ENCODE measurements at places on chromosomes 5 and 9.

DNA sequence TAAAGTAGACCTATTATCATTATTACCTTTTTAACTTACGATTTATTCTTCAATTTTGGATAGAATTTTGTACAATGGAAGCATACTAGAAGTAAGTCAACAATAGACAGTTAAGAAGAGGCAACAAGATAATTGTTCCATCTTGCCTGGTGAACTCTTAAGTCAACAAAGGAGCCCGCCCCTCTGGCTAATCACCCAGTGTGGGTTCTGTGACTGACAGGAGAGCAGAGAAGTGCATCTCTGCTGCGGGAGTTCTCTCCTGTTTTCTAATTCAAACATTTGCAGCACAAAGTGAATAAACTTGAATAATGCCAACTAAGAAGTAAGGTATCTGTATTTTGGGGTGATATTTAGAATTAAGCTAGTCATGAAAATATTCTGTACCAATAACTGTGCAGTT is 6.7 kb upstream of the ISL1 start:
- no peak for DNase-seq

DNA sequence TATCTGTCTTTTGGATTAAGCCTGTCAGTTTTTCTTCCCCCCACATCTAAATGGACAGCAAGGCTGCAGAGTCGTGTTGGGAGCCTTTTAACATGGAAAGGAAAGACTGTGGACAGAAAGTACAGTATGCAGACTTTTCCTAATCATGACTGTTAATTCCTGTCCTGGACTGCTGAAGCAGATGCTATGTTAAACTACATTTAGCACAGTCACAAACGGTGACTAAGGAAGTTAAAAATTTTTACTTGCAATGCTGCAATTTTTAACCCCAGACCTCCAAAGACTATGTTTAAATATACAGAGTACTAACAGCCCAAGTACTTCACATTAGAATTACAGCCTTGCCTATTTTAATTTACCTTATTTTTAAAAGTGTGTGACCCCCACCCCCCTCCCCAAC is 51.8 kb downstream of the ELAVL2 start:
- no peak for DNase-seq

DNA sequence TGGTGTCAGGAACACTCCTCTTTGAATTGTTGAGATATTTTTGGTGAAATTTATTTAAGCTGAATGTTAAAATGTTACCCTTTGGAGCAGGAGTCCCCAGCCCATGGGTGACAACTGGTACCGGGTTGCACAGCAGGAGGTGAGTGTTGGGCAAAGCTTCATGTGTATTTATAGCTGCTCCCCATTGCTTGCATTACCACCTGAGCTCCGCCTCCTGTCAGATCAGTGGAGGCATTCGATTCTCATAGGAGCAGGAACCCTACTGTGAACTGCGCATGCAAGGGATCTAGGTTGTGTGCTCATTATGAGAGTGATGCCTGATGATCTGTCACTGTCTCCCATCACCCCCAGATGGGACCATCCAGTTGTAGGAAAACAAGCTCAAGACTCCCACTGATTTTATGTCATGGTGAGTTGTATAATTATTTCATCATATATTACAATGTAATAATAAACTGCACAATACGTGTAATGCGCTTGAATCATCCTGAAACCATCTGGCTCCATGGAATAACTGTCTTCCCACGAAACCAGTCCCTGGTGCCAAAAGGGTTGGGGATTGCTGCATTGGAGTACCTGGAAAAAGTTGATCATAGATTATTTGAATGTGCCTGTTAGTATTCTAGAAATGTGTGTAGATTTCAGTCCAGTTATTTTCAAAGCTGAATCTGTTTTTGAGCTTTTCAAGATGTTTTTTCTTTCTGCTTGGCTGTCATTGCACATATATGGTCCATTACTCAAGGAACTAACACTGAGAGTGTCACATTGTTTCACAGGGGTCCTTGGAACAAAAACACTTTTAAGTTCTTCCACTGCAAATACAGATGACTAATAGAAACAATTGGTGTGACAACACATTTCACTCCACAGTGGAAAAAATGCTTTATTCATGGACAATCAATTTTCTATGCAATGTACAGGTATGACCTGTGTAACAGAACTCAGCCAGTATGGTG is 104.6 kb upstream of the TNFAIP8 start:
- DNase-seq = no peak

DNA sequence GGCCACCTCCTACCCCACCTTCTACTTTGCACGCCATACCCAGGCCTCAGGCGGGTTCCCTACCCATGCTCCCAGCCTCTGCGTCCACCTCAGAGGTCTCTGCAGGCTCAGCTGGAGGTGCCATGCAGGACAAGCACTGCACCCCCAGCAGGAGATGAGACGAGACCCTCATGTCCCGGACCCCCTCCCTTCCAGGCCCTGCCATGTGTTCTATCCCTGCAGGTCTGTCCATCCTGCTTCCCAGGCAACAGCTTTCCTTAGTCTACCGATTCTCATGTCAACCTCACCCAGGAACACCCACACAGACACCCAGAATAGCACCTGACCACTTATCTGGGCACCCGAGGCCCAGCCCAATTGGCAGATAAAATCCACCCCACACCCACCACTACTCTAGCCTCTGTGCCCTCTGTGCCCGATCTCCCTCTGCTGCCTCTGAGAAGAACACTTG is 52.1 kb downstream of the SEMA4D start:
- no peak for DNase-seq

GRCh38 chr9:110650261-110650660 is 18.3 kb upstream of the MUSK start:
- DNase-seq = no peak

- DNase-seq = no peak
Observed at GRCh38 chr9:132011309-132011708, 68.4 kb downstream of the MED27 start.

GRCh38 chr9:129428864-129429577 is 191.9 kb downstream of the C9orf50 start:
- no peak for DNase-seq

DNA sequence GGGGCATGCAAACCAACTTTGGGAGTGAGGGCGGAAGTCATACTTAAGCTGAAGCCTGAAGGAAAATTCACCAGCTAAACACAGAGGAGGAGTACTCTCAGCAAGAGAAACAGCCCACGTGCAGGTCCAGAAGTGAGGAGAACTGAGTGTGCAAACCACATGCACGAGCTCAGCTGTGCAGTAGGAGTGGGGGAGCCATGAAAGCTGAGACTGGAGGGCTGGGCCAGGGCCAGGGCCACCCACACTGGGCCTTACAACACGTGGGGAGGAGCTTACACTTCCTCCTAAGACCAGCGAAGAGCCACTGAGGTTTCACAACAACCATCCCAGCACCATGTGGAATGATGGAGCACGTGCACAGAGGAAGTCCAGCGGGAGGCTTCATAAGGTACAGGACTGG is 9.3 kb upstream of the WWC1 start:
- DNase-seq = no peak

DNA sequence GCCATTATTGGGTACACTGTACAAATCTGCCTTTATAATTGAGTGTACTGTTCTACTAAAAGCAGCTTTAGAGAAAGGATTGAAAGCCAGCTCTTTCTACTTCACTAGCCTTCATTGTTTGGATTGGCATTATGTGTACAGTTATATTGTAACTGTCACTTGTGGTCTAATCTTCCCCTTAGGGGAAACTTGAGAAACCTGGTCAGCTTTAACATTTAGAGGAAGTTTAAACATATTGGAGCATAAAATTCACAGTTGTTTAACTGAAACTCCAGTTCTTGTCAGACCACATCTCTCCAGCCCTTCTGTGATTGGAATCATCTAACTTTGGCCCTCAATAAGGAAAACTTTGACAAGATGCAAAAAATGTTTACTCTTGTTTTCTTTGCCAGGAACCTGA is 24.6 kb downstream of the PIK3R1 start:
- no peak for DNase-seq

DNA sequence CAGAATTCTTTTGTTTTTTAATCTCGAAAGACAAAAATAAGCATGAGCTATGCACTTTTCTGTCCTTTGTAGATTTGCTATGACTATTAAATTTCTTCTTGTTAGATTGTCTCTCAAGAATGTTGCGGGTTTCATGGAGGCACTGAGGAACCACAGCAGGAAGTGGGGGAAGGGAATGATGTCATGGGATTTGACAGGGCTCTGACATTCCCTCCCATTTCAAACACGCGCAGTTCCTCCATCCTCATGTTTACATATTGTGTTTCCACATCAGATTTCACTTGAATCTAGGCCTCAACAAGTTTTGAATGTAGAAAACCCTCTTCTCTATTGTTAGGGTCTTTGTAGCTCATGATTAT is 154.8 kb downstream of the PALM2AKAP2 start:
- DNase-seq = no peak

GRCh38 chr5:84091127-84091799 is 293.4 kb downstream of the EDIL3 start:
- no peak for DNase-seq

DNA sequence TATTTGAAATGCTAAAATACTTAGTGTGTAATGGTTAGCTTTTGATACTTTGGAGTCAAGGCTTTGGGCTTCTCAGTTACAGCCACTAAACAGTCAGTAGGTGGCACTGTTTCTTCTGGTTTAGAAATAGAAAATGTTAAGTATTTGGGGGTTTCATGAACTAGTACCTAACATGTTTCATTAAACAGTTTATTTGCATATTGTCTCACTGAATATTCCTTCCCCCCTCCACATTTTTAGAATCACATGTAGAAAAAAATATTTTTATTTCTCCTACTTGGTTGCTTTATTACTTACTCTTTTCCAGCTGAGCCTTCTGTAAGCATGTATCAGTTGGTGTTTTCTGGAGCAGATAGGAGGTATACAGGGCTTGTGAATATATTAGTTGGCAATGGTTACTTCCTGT is 48.0 kb downstream of the IPO11 start:
- peak; percentile 32 for DNase-seq

- no peak for DNase-seq
Observed at GRCh38 chr9:16500386-16500785, 370.1 kb downstream of the BNC2 start.

DNA sequence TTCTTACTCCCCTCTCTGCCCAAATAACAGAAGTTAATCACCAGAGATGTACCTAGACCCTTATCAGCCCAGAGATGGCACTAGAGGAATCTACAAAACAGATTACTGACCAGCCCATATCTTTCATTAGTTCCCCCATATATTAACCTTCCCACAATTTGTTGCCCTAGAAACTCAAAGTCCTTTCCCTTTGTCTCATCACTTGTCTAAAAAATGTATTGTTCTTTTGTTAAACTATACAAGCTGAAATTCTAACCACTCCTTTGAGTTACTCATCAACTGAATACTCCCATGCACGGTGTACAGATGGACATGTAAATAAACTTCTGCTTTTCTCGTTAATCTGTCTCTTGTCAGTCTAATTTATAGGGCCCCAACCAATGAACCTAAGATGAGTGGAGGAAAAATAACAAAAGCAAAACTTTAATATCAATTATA is 130.9 kb downstream of the CCDC192 start:
- no peak for DNase-seq

DNA sequence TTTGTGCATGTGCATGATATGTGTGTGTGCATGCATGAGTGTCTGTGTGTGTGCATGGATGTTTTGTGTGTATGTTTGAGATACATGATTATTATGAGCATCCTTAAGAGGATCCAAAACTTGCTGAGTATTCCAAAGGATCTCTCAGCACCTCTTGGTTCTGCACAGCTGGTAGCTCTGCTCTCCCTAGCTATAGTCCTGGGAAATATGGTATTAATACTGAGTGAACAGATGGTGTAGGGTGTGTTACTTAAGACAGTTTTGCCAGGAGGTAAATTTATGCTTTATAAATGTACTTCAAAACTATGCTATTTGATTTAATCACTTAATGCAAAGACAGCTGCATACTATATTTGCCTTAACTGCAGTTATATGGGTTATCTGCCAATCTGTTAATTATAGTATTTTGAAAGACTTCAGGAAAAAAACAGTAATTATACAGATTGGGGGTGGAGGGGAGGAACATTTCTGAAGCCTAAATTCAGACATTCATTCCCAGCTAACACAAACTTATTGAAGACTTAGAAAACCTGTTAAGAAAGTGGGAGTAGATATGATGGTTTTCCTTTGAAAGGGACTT is 215.5 kb downstream of the MPDZ start:
- DNase-seq = no peak

DNA sequence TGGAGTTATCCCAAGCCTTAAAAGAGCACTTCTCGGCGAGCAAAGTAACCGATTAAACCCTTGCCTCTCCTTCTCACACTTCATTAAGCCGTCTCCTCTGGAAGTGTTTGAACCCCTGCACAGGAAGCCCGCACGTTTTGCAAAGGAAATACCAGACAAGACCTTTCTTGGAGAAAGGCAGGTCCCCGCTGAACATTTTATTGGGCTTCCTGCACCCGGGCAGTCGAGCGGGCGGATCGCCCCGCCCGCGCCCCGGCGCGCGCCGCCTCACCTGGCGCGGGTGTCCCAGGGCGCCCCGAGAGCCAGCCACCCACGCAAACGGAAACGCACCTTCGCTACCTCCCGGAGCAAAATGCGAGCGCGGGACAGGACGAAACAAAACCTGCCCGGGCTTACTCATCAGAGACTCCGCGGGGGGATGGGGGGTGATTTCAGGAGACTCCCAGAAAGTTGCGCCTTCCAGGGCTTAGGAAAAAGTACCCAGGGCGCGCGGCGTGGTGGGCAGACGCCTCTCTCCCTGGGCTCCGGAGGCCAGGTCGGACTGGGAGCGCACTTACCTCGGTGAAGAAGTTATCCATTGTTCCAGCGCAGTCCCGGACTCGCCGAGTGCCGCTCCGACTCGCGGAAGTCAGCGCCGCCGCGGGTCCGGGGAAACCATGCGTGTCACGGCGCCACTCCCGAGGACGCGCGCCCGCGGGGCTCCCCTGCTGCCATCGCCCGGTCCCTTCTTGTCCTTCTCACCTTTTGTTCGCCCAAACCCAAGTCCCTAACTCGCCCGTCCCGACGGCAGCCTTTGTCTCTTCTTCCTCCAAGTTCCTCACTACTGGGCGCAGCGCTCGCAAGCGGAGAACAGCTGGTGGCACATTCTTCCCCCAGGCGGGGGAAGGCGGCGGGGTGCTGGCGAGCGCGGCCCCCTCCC is 598 bp downstream of the MYO10 start:
- DNase-seq = no peak

DNA sequence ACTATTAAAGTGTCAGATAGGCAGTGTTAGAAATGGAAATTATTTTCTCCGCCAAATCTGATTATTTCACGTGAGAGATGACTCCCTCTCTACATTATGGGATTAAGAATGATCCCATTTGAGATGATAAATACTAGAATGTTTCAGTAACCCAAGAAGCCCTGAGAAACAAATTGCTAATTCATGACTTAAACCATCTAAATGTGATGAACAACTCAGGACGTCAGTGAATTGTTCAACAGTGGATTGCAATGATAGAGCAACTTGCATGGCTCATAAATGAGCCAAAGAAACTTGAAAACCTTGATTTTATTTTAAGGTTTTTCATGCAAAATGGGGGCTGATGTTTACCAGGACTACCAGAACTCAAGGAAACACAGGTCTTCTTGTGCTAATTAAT is 350.5 kb upstream of the WWC1 start:
- DNase-seq = no peak

- no peak for DNase-seq
Observed at GRCh38 chr5:176901260-176902101, 2.3 kb upstream of the HK3 start.

Data from K562 (cell line).